T-helper 1 cell (primary cell): ENCODE measurements at places on chromosomes 13 and 19.

DNA sequence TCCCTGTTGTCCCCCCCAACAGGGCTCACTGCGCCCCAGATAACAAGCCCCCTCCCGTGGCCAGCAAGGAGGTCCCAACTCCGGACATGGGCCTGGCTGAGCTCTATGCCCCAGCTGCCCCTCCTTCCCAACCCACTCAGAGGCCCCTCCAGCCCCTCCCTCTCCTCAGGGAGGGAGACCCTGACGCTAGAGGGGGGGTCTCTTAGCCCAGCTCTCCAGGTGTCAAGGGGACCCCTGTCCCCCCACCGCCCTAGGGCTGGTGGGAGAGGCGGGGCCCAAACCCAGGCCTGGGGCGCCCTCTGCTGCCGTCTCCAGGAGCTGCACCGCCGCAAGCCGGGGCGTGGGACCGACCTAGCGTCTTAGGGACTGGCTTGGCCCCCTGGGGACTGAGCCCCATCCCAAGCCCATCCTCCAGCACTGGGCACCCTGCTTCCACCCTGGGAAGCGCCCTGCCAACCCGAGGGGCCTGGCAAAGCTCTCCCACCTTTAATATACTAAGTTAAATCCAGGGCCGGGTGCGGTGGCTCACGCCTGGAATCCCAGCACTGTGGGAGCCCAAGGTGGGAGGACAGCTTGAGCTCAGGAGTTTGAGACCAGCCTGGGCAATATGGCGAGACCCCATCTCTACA lies 1.4 kb downstream of the GRIN3B start:
- no peak for DNase-seq

DNA sequence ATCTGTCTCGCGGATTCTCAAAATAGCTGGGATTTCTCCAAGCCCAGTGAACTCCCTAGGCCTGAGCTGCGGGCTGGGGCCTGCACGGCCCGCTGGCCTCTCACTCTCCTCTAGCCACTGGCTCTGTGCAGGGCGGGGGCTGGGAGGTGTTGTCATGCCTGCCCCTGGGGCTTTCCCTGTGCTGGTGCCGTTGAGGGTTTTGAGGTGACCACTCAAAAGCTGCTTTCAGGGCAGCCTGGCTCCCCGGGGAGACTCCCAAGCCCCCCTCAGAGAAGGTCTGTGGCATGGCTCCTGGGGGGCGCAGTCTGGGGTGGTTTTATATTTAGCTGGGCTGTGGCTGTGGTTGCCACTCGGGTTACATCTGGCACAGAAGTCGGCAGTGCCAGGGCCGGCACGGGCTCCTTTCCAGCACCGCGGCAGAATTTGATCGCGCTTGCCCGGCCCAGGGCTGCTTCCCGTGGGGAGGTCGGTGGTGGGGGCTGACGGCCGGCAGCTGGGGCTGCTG lies 10.0 kb downstream of the NDUFB7 start:
- DNase-seq: no peak

GRCh38 chr13:73290844-73291243 lies 232.0 kb downstream of the KLF5 start:
- no peak for DNase-seq

DNA sequence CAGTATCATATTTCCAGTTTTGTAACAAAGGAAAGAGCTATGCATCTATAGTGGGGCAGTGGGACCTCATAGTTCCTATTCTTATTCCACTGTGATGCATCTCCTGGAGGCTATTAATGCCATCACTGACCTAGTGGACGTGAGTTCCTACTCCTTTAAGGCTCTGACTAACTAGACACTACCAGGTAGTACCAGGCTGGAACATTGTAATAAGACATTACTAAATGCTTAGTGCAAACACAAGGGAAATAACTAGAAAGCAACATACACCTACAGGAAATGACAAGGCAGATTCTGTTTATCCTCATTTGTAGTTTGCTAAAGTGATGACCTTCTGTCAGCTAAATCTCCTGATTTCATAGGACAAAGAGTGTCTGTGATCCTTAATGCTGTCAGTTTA lies 192.5 kb downstream of the POSTN start:
- DNase-seq: no peak

DNA sequence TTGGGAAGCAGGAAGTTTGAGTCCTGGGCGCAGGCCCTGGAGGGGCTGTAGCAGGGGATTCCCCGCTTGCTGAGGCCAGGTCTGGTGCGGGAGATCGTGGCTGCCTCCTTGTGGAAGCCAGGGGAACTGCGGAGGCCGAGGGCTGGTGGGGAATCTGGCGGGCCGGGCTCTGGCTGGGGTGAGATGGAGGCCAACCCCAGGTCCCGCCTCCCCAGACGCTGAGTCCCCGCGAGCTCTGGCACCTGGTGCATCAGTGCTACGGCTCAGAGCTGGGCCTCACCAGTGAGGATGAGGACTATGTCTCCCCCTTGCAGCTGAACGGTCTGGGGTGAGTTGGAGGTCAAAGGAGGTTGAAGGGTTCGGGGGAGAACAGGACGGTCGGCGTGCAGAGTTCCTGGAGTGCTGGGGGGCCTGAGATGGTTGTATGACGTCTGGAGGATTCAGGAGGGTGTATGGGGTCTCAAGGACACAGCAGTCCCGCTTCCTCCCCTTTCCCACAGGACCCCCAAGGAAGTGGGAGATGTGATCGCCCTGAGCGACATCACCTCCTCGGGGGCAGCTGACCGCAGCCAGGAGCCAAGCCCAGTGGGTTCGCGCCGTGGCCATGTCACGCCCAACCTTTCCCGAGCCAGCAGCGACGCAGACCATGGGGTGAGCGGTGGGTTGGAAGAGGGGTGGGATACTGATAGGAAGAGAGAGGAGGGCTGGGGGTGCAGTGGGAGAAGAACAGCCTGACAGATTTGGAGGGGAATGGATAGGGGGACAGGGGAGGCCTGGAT lies 13.1 kb downstream of the GRAMD1A start:
- DNase-seq: peak; percentile 76

- no peak for DNase-seq
These were observed 365.5 kb downstream of the PCDH9 start for GRCh38 chr13:66864627-66865026.

- DNase-seq: peak; percentile 72
These were observed at the start of gene CNN2 for GRCh38 chr19:1025960-1026782. CNN2 (plus strand) TSS chr19:1026608; CDS start chr19:1026662, 54 bp downstream.

DNA sequence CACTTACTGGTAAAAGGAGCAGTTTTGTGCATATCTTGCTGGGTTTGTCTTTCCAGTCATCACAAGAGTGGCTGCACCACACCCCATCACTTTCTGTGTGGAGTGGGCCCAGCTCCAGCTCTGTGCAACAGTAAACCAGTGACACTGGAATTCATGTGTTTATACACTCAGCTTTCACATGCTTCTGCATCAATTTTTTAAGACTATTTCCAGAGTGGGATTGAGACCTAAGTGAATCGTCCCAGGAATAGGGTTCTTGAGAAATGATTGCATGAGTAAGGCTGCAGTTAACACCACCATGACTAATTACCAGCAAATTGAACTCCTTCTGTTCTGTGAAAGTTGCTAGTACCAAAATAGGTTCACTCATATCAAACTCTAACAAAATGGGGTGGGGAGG lies 5.3 kb upstream of the CFAP97D2 start:
- DNase-seq: no peak

- no peak for DNase-seq
These were observed 6.3 kb upstream of the KCTD12 start for GRCh38 chr13:76892488-76892887.

DNA sequence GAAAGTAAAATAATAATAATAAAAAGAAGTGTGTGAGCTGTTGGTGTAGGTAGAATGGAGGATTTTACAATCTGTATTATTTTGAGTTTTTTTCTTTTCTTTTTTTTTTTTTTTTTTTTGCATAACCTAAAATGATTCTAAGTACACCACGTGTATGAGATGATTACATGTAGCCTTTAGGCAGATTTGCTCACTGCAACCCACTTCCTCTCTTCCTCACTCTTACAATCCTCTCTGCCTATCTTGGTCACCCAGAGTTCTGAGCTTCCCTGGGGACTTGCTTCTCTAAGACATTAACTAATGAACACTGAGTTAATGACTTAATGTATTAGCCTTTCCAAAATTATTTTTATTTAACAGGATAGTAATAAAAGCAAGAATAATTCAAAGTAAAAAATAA lies 1169.6 kb downstream of the EFNB2 start:
- no peak for DNase-seq

DNA sequence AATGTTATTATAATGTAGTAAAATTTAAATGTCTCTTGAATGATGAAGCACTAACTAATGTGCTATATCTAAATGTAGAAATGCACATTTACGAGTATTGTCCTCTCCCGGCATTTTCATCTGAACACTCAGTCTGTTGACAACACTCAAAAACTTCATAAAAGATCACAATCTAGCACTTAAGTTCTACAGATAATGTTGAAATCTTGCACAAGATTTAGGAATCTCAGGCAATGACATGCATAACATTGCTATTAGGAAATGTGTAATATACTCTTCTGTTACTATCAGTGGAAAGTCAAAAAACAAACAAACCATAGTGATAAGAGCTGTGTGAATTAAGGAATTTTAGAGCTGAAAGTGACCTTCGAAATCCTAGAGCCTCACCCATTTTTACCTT lies 37.5 kb upstream of the XPO4 start:
- no peak for DNase-seq

- no peak for DNase-seq
These were observed 392.8 kb downstream of the SLITRK6 start for GRCh38 chr13:85406269-85406975.

DNA sequence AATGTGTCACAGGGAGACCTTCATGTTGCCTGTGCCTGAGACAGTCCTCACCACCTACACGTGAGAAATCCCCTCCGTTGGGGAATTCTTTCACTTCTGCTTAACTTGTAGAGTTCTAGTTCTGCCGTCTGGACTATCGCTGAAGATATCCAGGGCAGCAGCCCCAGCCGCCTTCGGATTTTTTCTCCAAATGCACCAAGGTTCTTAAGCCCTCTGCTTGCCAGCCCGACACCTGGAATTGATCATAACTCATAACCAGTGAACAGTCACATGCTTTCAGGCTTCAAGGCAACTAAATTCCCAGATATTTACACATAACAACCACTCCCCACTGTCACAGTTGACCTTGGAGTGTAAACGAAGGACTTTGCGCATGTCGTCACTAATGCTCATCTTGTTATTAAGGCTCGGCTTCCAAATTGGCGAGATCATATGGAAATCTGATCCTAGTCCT lies 114.4 kb downstream of the RAB20 start:
- no peak for DNase-seq

DNA sequence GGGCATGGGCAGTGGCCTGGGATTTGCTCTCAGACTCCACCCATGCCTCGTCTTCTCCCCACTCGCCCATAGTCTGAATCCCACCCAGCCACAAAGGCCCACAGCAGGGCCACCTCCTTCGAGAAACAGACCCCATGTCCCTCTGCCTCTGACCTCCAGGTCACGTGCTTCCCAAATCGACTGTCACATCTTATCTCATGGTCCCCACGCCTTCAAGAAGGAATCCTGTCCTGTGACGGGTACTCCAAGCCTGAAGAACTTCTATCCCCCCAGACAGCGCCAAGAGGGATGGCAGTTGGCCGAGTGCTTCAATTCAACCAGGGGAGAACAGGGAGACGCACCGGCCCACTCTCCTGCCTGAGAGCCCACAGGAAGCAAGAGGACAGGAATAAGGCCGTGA lies 16.5 kb downstream of the MLLT1 start:
- DNase-seq: no peak

- no peak for DNase-seq
These were observed 1661.6 kb downstream of the SLITRK1 start for GRCh38 chr13:82220641-82221040.

GRCh38 chr19:14349426-14349825 lies 31.8 kb upstream of the ADGRE5 start:
- no peak for DNase-seq

DNA sequence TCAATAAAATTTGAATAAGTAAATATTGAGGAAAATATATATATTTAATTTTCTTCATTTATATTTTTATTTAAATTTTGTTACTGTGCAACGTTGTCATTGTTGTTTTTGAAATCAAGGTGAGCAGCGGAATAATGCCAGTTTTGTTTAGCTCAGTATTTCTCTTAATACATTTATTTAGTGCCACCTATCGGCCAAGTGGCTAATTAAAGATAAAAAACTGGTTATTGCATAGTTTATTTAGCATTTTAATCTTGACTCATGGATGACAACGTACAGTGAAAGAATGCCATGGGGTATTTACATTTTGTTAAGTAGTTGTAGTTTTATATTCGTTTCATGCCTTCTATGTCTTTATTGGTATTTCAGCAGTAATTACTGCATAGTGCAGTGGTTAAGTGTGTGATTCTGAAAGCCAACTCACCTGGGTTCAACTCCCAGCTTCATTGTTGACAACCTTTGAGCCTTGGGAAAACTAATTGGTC lies 265.9 kb downstream of the MYO16 start:
- DNase-seq: no peak

DNA sequence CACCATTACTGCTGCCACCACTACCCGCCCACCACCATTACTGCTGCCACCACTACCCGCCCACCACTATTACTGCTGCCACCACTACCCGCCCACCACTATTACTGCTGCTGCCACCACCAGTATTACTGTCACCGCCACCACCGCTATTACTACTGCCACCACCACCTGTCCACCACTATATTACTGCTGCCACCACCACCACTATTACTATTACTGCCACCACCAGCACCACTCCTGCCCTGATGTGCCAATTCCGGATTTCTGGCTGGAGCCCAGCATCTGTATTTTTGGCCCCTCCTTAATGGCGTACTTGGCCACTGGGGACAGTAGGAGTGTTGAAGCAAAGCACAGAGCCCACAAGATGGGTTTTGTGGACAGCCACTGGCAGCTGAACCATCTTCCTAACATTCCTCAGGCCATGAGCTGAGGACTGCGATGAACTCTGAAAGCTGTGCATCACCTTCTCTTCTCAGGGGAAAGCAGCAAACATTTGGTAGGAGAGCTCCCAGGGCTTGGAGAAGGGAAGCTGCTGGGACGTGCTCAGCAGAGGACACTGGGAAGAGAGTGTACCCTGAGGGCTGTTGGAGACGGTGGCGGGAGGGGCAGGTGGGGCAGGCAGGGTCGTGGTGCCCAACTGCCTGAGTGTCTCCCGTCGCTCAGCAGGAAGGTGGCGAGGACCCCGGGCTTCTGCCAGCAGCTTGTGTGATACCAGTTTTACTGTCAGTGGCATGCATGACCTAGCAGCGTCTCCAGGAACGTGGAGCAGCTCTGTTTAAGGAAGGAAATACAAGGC lies 23.0 kb downstream of the CUL4A start:
- no peak for DNase-seq

- DNase-seq: peak; percentile 73
These were observed 10.1 kb downstream of the AP2S1 start for GRCh38 chr19:46840498-46840942.

DNA sequence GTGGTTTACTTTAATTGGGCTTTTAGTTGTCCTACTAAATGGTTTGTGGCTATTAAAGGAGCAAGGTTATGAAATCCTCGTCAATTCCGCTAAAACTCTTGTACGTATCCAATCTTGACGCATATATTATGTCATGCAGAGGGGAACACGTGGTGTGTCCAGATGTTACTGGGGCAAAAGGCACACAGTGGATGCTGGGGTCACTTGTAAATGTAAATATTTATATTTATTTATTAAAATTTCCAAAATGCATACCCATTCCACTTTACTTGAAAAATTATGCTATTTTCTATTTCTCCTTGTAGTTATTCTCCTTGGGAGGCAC lies 36.7 kb upstream of the SLC46A3 start:
- DNase-seq: no peak

- DNase-seq: no peak
These were observed 61.3 kb downstream of the SLITRK6 start for GRCh38 chr13:85737952-85738351.
